ENCODE measurements at places on chromosomes 6 and 20. TPM values are rescaled to one million over a fixed set of nuclear protein-coding genes. Genes with fewer than 3 reads are reported as not detected.

Gene CBLN4
- total RNA-seq, result not detected

Gene MUCL3
- not detected for total RNA-seq

Gene DLL1
- 0.53 TPM for total RNA-seq

Gene PRDM1
- total RNA-seq, result 16.3 TPM

Gene NMBR
- total RNA-seq, result not detected

Gene RNF8
- 18.7 TPM for total RNA-seq

Gene DNAH8
- 2.0 TPM for total RNA-seq

Gene NECAB3
- 8.4 TPM for total RNA-seq

DNA sequence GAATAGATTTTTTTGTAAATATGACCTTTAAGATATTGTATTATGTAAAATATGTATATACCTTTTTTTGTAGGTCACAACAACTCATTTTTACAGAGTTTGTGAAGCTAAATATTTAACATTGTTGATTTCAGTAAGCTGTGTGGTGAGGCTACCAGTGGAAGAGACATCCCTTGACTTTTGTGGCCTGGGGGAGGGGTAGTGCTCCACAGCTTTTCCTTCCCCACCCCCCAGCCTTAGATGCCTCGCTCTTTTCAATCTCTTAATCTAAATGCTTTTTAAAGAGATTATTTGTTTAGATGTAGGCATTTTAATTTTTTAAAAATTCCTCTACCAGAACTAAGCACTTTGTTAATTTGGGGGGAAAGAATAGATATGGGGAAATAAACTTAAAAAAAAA, 130.9 kb downstream of the SULF2 start:
- no peak for DNase-seq

- DNase-seq, result no peak
These were observed 33.6 kb downstream of the VGLL2 start for GRCh38 chr6:117298941-117299340.

DNA sequence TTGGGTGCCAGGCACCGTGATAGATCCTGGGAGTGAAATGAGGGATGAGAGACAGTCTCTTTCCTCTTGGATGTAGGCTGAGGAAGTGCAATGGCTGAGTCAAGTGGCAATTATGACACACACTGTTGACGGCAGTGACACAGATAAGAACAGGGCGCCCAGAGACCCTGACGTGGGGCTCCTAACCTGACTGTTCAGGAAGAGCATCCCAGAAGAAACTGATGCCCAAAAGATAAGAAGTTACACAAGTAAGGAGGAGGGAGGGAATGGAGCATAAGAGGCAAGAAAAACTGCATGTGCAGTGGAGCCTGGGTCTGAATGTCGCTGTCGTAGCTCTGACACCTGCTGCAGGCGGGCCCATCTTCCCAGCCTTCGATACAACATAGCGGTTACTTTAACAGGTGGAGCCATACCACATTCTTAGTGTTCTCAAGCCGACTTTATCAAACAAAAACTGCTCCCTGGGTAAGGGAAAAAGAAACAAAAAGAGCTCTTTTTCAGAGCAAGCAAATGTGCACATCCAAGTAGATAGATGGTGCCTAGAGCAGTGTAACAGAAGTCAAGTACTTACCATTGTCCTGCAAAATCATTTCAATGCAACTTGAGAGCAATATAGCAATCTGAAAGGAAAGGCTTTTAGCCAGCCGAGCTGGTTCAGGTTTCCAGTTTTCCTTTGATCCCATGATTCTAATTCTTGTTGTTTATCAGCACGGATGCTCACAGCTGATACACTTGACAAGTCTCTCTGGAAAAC, 463.9 kb upstream of the JARID2 start:
- DNase-seq, result no peak

- DNase-seq, result no peak
These were observed 12.5 kb upstream of the HS3ST5 start for GRCh38 chr6:114355300-114355699.

- DNase-seq, result no peak
These were observed 11.5 kb downstream of the PRDM1 start for GRCh38 chr6:106097411-106098231.

DNA sequence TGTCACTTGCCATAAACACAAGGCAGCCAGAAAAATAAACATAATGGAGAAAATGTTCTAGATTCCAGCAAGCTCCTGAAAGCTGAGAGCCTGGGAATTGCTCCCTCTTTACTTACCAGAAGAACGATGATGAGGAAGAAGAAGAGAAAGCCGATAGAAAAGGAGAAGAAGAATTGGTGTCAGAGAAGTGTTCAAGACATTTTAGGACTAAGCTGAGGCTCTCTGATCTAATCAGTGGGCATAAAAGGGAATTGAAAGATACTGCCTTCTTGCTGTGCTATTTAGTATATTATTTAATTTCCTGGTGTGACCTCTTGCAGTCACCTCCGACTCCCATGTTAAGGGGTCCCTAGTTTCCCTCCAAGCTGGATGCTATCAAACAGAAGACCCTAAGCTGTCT, 316.6 kb upstream of the JARID2 start:
- no peak for DNase-seq

DNA sequence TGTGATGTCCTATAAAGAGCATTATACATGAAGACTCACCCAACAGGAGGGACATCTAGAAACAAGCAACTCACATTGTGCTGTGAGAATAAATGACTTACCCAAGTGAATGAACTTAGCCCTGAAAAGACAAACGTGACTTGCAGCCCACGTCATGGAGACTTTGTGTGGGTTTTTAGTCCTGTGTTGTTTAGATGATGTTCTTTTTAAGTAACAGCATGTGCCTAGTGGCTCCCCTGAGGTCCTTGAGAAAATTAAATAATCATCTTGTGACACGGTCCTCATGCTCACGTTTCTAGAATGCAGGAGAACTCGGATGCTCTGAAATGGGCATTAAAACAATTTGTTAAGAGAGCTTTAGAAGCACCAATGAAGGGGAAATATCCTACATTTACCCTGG, 165.1 kb downstream of the SASH1 start:
- no peak for DNase-seq

DNA sequence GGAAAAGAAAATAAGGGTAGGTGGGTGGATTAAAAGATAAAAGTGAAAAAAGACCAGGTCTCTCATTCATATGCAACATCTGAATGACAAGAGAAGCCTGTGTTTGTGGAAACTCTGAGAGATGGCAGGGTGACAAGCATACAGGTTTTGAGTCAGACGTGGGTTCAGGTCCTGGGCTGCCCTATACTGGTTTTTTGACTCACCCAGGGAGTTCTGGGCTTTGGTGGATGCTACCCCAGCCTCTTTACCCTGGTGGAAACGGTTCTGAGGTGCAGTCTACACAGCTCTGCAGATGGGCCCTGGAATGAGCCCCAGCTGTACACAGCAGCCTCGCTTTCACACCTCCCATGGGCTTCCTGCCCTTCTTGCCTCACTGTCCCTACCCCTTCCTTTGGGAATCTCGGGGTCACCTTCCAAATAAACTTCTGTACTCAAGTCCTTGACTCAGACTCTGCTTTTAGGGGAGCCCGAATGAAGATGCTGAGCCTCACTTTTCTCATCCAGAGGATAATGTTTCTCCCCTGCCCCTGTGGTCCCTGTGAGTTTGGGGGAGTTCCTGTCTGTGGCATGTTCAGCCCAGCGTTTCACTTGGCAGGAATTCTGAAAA, 77.7 kb upstream of the CLDN20 start:
- DNase-seq, result no peak

GRCh38 chr6:151001387-151002056, 136.0 kb downstream of the MTHFD1L start:
- DNase-seq, result no peak

DNA sequence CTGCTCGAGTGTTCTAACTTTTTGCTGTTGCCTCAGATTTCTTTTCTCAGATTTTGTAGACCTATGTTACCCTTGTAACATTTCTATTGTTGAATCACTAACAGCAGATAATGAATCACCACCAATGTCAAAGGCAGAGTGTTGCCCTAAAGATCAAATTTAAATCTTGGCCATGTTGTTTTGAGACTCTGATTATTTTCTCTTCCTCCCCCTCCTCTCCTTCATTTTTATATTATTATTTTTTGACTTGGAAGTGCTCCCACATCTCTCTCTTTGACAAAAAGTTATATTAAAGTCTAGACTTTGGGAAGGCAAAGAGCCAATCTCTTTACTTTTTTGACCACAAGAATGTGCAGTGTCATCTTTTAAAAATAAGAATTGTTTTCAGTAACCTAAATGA, 422.7 kb downstream of the NKAIN2 start:
- no peak for DNase-seq

DNA sequence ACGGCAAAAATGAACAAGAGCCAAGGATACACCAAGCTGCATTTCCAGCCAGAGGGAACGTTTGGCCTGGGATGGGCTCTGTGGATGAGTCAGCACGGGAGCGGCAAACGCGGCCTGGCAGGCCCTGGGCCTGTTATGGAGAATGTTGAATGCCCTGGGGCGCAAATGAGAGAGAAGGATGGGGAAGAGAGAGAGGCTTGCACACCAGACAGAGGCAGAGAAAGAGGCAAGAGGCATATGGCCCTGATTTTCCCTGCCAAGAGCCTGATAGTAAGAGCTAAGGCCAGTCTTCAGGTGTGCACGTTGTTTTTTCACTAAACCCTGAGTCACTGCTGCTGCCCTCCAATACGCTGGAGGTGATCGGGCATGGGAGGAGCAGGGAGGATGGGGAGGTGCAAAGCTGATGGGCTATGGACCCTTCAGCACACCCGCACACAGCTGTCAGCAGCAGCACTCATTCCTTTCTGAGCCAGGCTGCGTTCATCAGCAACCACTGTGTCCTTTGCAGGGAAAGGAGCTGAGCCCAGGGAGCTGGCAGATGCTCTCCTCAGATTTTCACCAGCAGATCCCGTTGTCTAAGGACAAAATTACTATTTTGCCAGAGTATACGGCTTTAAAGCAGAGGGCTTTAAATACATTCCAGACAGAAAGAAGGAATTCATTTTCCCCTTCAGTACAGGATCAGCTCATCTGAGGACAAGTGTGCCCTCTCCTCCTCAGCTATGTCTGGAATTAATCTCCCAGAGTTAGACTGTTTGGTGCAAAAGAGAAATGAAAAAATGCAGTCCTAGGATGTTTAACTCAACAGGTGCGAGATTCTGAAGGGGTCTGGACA, 61.7 kb upstream of the SLC22A23 start:
- no peak for DNase-seq

- no peak for DNase-seq
These were observed 939.5 kb downstream of the EPHA7 start for GRCh38 chr6:92479831-92480230.

- no peak for DNase-seq
These were observed 9.6 kb upstream of the SF3B5 start for GRCh38 chr6:144104898-144105487.

- DNase-seq, result no peak
These were observed 930.5 kb upstream of the FLRT3 start for GRCh38 chr20:15267935-15268334.

DNA sequence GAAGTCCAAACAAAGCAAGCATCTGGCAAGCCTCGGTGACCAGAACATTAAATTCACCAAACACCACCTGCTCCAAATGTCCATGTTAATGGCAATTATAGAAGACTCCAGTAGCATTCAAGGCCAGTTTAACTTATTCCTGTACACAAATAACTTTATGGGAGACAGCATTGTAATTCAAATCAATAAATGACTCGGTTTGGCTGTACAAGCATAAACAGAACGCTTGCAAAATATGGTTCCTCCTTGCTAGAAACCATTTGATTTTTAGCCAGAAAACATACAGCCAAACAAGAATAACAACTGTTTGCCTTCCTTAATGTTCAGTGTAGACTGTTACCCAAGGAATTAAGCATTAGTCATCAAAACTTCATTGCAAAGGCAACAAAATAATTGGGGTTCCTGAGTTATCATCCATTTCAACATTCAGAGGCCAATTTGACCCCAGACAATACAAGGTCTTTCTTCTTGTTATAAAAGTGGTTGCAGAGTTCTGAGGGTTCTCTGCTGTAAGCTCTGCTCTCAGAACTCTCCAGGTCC, 125.1 kb downstream of the BFSP1 start:
- no peak for DNase-seq

DNA sequence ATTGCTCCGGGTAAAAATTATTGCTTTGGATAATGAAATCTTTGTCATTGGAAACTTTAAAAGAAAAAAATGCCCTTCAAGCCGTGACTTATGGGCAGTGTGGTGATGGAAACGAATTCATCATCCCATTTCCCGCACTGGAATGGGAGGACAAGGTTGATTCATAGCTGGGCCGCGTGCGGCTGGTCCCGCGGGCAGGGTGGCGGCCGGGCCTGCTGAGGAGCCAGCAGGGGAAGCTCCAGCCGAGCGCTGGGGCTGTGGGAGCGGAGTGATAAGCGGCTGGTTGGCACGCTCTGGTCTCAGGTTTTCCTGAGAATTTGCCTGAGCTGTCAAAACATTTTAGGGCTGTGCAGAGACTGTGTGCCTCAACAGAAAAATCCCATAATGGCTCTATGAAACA, 351.7 kb downstream of the CDC5L start:
- no peak for DNase-seq

GRCh38 chr20:59646487-59646886, 42.1 kb downstream of the PHACTR3 start:
- no peak for DNase-seq

DNA sequence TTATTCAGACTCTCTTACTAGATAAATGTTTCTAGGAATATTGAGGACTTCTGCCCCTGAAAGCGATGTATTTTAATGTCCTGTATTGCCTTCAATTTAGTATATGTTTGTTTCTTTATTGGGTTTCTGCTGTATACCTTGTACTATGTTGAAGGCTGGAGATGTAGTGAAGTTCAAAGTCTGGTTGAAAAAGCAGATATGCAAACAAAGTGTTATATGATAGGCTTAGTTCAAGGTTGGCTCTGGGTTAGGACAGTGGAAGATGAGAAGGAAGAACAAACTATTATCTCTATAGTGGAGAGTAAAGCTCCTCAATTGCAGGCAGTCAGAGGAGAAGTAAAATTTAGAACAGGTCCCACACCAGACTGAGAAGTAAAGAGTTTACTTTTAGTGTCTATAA, 36.3 kb upstream of the ADGRG6 start:
- DNase-seq, result no peak

- DNase-seq, result no peak
These were observed 599.1 kb downstream of the MEI4 start for GRCh38 chr6:78251931-78252330.
